NCI-H1417 treated with DMSO at 0.1 percent for 48 hours (cell line): ENCODE measurements at places on chromosomes 5 and 9.

DNA sequence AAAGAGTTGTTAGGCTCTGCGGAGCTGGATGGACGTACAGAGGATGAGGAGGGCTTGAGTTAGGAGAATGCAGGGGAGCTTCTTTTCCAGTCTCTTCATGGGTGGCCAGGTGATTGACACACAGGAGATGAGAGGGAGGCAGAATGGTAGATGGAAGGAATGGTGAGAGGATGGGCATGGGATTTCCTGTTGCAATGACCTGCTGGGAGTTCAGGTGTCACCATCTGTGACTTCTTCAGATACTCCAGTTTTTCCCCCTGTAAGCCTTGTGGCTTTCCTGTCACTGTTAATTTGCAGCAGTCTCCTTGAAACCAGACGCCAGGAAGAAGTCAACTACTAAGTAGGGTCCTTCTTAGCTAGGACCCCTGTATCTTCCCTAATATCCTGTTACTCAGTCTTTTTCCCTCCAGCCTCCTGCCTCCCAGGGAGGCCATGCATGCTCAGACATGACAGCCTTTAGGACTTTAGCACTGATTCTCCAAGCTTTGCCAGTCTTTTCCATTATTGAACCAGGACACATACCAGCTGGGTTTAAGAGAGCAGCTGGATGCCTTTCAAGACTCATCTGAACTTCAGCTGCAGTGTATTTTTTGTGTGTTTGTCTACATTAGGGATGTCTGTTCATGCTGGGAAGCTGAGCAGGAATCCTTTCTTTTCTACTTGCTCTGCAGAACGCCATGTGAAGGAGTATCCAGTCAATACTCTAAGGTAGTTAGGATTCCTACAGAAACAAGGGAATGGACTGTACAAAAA, 67.2 kb upstream of the CD180 start:
- no peak for DNase-seq

GRCh38 chr9:15404171-15404570, 18.5 kb upstream of the SNAPC3 start:
- DNase-seq = no peak

GRCh38 chr5:180201051-180201987, 7.7 kb downstream of the RASGEF1C start:
- no peak for DNase-seq

DNA sequence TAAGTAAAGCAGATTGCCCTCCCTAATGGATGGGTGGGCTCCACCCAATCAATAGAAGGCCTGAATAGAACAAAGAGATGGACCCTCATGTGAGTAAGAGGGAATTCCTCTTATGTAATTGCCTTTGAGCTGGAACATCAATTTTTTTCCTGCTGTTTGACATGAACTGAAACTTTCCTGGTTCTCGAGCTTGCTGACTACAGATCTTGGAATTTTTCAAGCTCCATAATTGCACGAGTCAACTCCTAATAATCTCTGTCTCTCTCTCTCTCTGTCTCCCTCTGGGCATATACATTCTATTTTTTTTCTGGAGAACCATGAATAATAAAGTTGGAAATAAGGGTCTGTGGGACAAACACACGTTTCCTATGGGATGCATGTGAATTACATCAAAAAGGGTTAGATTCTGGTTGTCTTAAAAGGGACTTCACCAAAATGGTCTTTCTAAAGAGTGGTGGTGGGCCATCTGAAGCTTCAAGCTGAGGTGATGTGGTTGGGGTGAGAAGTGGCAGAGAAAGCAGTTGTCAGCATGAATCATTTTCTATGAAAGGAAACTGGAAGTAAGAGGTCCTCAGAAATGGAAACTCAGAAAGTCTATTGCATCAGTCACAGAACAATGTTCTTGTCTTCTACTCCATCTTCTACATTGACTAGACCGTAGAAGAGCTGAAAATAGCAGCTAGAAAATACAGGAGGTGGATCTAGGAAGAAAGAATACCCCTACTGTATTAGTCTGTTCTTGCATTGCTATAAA, 47.0 kb upstream of the HOMER1 start:
- DNase-seq = no peak

GRCh38 chr9:136977223-136977622, at the start of gene PTGDS:
PTGDS (plus strand) TSS chr9:136977504; CDS start chr9:136977579, 75 bp downstream.
- DNase-seq = no peak

DNA sequence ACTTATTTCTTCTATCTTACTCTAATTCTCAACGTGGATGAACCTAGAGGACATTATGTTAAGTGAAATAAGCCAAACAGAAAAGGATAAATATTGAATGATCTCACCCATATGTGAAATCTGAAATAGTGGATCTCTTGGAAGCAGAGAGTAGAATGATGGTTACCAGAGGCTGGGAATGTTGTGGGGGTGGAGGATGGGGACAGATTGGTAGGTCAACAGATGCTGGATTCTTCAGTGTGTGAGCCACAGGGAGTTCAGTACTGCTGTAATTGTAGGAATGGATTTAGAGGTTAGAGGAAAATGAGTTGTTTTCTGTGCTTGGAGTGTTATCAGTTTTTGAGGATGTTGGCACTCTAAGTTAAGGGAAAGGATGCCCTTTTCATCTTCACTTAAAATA, 190.6 kb downstream of the FBXL7 start:
- DNase-seq = no peak

- DNase-seq = no peak
Measured at GRCh38 chr9:20178197-20178596, 389.4 kb upstream of the SLC24A2 start.

DNA sequence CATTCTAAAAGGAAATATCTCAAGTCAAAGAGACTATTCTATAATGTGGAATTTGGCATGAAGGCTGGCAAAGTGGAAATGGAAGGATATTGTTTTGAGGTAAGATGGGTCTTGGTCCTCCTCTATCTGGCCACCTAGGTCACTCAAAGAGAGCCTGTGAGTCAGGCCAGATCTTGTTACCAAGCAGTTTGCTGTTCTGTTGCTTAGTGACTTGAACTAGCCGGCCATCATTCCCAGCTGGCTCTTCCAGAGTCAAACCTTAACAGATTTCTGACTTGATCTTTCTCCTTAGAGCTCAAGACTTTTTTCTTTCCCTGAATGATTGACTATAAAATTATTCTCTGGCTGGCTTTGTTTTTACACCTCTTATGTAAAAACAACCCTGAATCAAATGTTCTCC, 136.1 kb downstream of the PDE4D start:
- no peak for DNase-seq

GRCh38 chr5:169350759-169351240, 49.9 kb upstream of the SLIT3 start:
- DNase-seq = no peak

GRCh38 chr9:12818431-12819000, 43.7 kb downstream of the LURAP1L start:
- DNase-seq = no peak

- no peak for DNase-seq
Measured at GRCh38 chr5:43926923-43927322, 323.9 kb downstream of the NNT start.

DNA sequence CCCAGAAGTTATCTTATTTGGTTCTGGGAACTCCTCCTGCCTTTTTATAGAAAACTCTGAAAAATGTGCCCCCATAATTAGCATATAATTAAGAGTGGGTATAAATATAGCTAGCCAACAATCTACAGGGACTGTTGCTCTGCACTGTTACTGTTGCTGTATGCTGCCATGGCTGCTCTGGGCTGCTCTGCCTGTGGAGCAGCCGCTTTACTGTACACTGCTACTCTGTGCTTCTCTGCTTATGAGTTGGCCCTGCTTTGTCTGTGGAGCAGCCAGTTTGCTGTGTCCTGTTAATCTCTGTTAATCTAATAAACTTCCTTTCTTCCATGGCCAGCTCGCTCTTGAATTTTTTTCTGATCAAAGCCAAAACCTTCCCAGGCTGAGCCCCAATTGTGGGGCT, 2244.0 kb upstream of the ACO1 start:
- DNase-seq = no peak

GRCh38 chr9:38047301-38048251, 21.5 kb downstream of the SHB start:
- DNase-seq = no peak

DNA sequence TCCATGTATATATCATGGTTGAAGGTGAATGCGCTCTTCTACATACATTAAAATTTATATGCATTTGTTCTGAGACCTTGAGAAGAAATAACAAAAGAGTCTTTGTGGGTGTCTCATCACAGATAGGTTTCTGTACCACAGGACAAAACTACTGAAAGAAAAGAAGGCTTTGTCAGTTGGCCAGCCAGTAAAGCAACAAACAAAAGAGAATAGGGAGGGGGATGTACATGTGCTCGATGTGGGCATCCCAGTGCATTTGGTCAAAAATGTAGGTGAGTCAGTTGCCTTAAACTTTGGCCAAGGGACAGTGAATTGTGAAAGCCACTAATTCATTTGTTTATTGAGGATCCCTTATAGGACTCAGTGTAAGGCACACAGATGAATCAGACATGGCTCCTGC, 13.3 kb downstream of the RBM18 start:
- no peak for DNase-seq

- DNase-seq = no peak
Measured at GRCh38 chr5:22787807-22788206, 65.3 kb downstream of the CDH12 start.
